ENCODE measurements at places on chromosomes 6 and 20. TPM values are rescaled to one million over a fixed set of nuclear protein-coding genes. Genes with fewer than 3 reads are reported as not detected.

The PPP1R3D gene
- 6.5 TPM for total RNA-seq

The GPR63 gene
- 0.20 TPM for total RNA-seq

The SGK2 gene
- 0.73 TPM for total RNA-seq

The HLA-DQA1 gene
- total RNA-seq, result not detected

The ARMC2 gene
- total RNA-seq, result 2.5 TPM

The CLDN20 gene
- total RNA-seq, result not detected

The LAMP5 gene
- total RNA-seq, result 0.69 TPM

The WFDC2 gene
- total RNA-seq, result not detected

The GJA10 gene
- not detected for total RNA-seq

The RAET1E gene
- 0.17 TPM for total RNA-seq

The MDFI gene
- total RNA-seq, result 0.33 TPM

The PGC gene
- not detected for total RNA-seq

The ZNF831 gene
- total RNA-seq, result not detected

The PLCB4 gene
- total RNA-seq, result 6.9 TPM

The NHSL1 gene
- 3.9 TPM for total RNA-seq

The BTN1A1 gene
- not detected for total RNA-seq

The SLC13A3 gene
- 2.2 TPM for total RNA-seq

The HUS1B gene
- total RNA-seq, result 1.3 TPM

The NCOA7 gene
- total RNA-seq, result 128 TPM

The GSTA2 gene
- not detected for total RNA-seq

The APOBEC2 gene
- not detected for total RNA-seq

The BMP2 gene
- 10.3 TPM for total RNA-seq

The PDE7B gene
- total RNA-seq, result 53.1 TPM

The FAM83C gene
- not detected for total RNA-seq

The TMEM170B gene
- 2.2 TPM for total RNA-seq

The TMX4 gene
- total RNA-seq, result 20.7 TPM

The BHLHE23 gene
- total RNA-seq, result not detected

The HS3ST5 gene
- total RNA-seq, result not detected

The IYD gene
- total RNA-seq, result not detected

The GNAS-AS1 gene
- total RNA-seq, result 0.72 TPM

The SPATS1 gene
- not detected for total RNA-seq

The NOX3 gene
- not detected for total RNA-seq

The SLC17A5 gene
- 58.1 TPM for total RNA-seq

The AK9 gene
- 2.9 TPM for total RNA-seq

The SIRPA gene
- total RNA-seq, result 13.6 TPM

The TXLNB gene
- 0.03 TPM for total RNA-seq

The NCR2 gene
- total RNA-seq, result not detected

The COL10A1 gene
- total RNA-seq, result 0.39 TPM

The MTG2 gene
- 19.2 TPM for total RNA-seq

The HSP90AB1 gene
- 552 TPM for total RNA-seq
